ENCODE measurements at places on chromosomes 7 and 10. TPM values are rescaled to one million over a fixed set of nuclear protein-coding genes. Genes with fewer than 3 reads are reported as not detected.

Gene MACROH2A2
- total RNA-seq = 11.1 TPM

- DNase-seq = no peak
Observed at GRCh38 chr7:140597428-140597949, 43.1 kb downstream of the DENND2A start.

Gene CLCN1
- total RNA-seq = not detected

Gene CRHR2
- not detected for total RNA-seq

DNA sequence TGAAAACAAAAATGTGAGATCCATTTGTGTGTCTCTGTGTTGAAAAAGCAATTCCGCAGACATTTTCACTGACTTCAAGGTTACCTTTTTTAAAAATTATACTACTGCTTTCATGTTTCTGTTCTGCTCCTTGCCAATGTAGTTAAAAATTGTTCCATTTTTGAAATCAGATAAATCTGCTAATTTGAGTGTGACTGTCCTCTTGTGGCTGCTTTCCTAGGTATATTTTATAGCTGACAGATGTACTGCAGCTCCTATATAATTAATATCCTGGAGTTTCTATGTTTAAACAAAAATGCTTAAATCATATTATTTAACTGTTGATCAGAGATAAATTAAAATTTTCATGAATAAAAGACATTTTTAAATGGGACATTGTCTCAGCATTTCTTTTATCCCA, 177.6 kb upstream of the LRRTM3 start:
- no peak for DNase-seq

Gene NEUROG3
- total RNA-seq = not detected

Gene SNX10
- 15.9 TPM for total RNA-seq

Measured in tibial nerve (tissue), 4 donors.